ENCODE measurements at places on chromosomes 1 and 21.

- no peak for DNase-seq
Observed at GRCh38 chr1:205258261-205258691, 30.5 kb downstream of the TMCC2 start.

DNA sequence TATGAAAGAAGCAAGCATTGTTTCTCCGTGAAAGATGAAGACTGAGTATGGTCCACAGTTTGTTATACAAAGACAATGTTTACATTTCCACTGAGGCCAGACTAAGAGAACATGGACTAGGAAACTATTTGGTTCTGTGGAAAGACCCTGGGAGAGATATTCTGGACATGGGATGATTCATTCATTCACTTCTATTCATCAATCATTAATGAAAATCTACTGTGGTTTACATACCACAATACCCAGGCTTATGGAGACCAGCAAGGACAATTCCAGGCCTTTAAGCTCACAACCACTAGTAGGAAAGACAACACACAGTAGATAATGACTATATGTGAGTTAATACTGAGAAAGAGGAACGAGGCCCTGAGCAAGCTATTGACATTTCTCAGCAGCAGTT, 125.4 kb downstream of the TBX15 start:
- no peak for DNase-seq

- DNase-seq: no peak
Observed at GRCh38 chr1:156104861-156105832, 9.4 kb upstream of the LMNA start.

DNA sequence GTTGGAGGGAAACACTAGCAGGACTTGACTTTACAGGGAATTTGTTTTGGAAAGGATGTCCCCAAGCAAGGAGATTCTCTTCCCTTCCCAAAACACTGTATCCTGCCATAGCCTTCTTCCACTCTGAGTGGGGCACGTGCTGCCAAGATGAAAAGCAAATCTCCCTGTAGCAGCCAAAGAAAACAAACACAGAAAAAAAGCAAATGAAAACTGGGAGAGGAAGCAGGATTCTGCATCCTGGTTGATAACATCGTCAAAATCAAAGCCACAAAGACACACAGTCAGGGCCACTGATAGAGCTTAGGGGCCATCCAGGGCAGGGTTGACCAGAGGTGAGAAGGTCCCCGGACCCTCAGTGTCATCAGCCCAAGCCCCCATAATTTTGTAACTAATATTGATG, 16.0 kb upstream of the MTARC2 start:
- DNase-seq: no peak

DNA sequence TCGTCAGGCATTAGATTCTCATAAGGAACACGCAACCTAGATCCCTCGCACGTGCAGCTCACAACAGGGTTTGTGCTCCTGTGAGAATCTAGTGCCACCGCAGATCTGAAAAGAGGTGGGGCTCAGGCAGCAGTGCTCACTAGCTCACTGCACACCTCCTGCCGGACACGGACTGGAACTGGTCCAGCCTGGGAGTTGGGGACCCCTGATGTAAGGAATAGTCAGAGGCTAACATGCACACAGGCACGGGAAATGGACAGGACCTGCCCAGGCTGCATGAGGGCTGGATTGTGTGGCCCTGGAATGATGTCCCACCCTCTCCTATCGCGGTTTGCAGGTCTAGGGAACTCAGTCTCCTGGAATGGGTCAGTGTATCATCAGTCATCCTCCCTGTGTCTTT, 23.2 kb upstream of the MX1 start:
- DNase-seq: no peak

GRCh38 chr1:66916320-66916719, 8.3 kb downstream of the DNAI4 start:
- no peak for DNase-seq

- no peak for DNase-seq
Observed at GRCh38 chr1:166377896-166378295, 211.1 kb upstream of the FAM78B start.

DNA sequence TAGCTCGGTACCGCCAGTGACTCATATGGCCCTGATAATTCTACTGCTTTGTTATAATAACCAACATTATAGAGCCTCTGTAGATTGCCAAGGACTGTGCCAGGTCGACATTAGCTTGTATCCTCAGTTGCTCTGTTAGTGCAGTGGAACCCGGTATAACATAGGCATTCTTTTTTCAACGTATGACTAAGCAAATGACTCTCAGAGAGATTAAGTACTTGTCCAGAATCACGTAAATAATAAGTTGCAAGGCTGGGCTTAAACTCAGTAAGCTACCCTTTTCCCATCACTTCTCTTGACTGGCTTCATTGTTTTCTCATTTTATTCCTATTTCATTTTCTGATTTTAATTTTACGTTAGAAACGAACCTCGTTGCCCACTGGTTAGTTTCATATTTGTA, 85.1 kb downstream of the UBE4B start:
- no peak for DNase-seq

GRCh38 chr21:21508859-21509258, 510.6 kb downstream of the NCAM2 start:
- DNase-seq: no peak

DNA sequence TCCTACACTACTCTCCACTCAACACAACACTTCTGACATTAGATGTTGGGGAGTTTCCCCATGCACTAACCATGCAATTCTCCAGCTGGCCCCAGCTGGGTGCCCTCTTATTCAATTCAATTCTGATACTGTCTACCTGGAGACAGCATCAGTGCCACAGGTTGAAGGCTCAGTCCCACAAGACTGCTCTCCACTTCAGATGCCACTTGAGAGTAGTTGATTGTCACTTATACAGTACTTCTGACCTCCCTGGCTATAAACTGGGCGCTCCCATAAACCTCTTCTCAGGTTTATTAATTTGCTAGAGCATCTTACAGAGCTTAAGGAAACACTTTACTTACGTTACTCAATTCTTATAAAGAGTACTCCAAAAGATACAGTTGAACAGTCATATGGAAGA, 442.3 kb downstream of the LRRIQ3 start:
- DNase-seq: no peak

- no peak for DNase-seq
Observed at GRCh38 chr1:223780949-223781348, 64.8 kb downstream of the TP53BP2 start.

DNA sequence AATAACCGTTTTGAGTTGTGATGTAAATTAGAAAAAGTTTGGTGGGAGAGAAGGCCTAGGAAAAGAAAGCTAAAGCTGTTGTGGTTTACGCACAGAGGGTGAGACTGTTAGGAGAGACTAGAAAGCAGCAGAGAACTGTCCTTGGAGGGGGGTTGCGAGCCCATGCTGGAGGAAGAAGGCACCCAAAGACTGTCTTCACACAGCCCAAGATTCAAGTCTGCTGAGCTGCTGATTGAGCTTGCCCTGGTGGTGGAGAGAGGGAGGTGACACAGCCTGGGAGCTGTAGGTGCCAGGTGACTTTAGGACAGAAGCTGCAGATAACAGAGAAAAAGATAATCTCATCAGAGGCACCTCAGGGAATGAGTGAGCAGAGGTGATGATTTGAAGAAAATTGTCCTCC, 18.3 kb upstream of the TLR5 start:
- no peak for DNase-seq

DNA sequence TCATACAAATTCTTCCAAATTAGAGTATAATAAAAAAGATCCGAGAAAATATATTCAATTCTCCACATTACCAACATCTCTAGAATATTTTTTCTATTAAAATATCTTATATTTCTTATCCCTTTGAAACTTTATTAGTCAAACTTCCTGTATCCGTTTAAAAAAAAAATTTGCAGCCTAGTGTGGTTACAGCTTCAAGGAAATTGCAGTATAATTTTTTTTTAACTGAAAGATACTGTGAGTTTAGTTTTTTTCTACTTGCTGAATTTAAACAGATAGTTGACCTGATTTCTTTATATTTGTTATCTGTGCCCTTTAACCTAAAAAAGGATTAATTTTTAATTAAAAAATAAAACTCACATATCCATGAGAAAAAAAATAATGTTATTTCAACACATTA, 1.5 kb downstream of the RGS18 start:
- DNase-seq: no peak

GRCh38 chr1:62341089-62341488, 21.9 kb upstream of the KANK4 start:
- no peak for DNase-seq

DNA sequence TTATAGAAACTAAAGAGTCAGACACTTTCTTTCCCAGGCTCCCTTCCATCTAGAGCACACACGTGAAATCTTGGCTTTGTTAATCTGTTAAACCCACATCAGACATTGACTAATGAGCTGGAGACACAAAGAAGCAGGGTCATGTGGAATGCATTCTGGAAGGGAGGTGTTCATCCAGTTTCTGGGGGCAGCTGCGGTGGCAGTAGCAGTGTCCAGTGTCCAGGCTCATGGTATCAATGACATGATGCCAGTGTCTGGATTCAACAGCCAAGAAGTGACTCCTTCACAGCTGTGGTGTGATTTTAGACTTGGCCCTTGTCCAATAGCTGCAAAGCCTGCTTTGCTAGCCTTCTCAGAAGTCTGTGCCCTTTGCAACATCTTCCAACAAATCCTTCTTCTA, 95.2 kb downstream of the NTPCR start:
- no peak for DNase-seq

- DNase-seq: peak; percentile 28
Observed at GRCh38 chr1:200979574-200980451, 43.7 kb downstream of the KIF21B start.

GRCh38 chr1:115107516-115108260, 18.4 kb upstream of the TSPAN2 start:
- DNase-seq: no peak

DNA sequence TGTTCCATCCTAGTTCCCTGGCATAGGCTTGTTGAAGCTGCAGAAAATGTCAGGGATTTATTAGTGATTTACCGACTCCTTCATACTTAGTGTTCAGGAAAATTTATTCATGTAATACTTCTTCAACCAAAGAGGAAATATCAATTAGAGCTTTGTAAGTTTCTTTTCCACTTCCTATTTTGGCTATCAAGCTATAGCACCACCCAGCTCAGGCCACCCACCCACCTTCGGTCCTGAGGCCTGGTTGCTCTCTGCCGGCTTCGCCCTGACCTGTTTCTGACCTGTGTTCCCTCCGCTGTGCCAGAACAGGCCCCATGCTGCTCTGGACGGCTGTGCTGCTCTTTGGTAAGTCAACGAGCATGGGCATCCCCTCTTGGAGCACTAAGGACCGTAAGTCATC, at the start of gene FCRL6:
FCRL6 (plus strand) TSS at position 250 of the 400 bp plus-strand sequence; CDS start at position 315, 65 bp downstream.
- no peak for DNase-seq

DNA sequence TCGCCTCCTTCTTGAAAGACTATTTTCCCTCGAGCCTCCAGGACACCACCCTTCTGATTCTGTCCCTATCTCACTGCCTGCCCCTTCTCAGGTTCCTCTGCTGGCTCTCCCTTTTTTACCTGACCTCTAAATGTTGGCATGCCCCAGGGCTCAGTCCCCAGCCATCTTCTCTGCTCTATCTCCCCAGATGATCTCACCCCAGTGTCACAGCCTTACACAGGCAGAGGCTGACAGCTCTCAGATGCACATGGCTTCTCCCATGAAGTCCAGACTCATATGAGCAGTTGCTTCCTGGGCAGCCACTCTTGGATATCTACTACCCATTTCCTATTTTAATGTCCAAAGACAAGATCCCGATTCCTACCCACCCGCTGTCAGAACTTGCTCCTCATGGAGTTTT, 37.5 kb downstream of the RXRG start:
- DNase-seq: no peak

DNA sequence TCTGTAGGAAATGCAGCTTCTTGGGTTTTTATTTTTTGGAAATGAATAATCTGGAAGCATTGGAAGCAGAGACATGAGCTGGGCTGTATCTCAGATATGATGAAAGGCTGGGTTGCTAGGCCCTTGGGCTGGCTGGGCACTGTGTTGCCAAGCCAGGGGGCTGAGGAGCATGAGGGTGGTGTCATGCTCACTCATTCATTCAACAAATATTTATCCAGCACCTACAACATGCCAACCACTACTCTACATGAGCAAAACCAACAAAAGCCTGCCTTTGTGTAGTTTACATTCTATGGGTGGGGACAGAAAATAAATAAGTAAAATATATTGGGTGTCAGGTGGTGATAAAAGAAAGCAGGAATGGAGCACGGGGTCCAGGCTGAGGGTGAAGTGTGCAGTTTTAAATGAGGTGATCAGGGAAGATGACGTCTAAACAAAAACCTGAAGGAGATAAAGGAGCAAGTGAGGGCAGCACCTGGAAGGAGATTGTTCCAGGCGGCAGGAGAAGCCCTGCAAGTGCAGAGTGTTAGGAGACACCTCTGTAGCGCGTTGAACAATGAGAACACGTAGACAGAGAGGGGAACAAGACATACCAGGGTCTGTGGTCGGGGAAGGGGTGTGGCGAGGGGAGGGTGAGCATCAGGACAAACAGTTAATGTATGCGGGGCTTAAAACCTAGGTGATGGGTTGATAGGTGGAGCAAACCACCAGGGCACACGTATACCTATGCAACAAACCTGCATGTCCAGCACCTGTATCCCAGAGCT, 10.9 kb downstream of the TAGLN2 start:
- DNase-seq: no peak

DNA sequence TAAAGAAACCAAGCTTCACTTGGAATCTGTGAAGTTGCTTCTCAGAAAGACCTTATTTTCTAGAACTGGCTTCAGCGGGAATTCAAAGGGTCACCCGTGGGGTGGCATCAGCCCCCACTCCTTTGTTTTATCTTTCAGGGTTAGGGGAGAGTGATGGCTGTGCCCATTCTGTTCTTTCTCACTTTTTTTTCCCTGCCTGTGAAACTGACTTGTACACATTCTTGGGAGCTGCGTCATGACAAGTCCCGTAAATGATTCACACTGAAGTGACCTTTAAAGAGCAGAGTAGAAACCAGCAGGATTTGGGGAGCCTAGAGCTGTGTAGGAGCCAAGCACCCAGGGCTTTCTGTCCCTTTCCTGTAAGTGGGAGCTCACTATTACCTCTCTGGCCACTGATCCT, 43.8 kb downstream of the SLC44A3 start:
- DNase-seq: no peak

- no peak for DNase-seq
Observed at GRCh38 chr1:47824716-47825115, 172.5 kb downstream of the TRABD2B start.

GRCh38 chr1:29264773-29265389, 28.6 kb downstream of the PTPRU start:
- DNase-seq: no peak

DNA sequence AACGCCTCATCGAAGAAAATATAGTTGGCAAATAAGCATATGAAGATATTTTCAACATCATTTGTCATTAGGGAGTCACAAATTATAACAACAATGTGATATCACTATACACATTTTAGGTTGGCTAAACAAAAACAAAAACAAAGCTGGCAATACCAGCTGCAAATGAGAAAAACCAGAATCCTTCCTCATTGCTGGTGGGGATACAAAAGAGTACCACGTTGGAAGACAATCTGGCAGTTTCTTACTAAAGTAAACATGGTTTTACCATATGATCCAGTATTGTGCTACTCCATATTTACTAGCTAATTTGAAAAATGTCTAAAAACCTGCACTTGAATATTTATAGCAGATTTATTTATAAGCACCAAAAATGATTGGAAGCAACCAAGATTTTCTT, 1204.1 kb downstream of the MRPL39 start:
- no peak for DNase-seq

Measured in stimulated activated CD8-positive, alpha-beta memory T cell treated with anti-CD3 and anti-CD28 coated beads, Interleukin-7, amount 100 ng/mL, for 1 hour (primary cell).